Effector memory CD4-positive, alpha-beta T cell (primary cell): ENCODE measurements at places on chromosomes 1 and 21.

DNA sequence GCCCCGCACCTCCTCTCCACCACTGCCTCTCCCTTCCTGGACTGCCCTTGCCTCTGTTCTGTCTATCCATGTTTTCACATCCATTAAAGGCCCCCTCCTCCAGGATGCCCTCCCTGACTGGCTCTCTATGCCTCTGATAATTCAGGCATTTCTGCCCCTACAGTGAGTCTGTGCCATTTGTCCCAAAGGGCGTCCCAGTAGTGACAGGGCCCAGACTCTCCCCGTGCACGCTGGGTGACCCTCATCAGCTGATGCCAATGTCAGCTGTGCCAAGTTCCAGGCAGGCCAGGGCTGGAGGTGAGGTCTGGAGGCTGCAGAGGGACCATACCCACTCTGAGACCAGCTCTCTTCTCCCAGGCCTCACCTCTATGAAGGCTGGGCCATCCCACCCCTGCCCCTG is 3.2 kb upstream of the PLEKHG5 start:
- DNase-seq: no peak

GRCh38 chr21:14862794-14863720 is 201.7 kb downstream of the NRIP1 start:
- DNase-seq: no peak

- DNase-seq: no peak
These were observed 9.9 kb upstream of the ETV3 start for GRCh38 chr1:157147906-157148700.

DNA sequence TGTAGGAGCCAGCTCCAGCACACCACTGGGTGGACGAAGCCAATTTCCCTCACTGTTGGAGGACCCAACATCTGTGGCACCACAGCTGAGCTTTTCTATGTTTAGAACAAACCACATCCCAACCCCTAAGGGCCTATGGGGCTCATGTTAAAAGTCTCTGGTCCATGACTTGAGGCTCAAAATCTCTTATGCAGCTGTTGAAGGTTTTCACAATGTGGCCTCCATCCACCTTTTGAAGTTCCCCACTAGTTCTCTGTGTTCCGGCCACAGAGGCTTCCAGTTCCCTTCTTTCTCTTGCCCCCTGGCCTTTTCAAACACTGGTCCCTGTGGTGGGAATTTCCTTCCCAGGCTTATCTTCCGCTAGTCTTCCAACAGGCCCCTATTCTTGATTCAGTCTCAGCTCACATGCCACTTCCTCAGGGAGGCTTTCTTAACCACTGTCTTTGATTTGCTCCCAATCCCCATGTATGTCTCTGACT is 3.9 kb upstream of the IFNLR1 start:
- DNase-seq: no peak

- DNase-seq: no peak
These were observed 5.0 kb downstream of the COG2 start for GRCh38 chr1:230647321-230647720.

DNA sequence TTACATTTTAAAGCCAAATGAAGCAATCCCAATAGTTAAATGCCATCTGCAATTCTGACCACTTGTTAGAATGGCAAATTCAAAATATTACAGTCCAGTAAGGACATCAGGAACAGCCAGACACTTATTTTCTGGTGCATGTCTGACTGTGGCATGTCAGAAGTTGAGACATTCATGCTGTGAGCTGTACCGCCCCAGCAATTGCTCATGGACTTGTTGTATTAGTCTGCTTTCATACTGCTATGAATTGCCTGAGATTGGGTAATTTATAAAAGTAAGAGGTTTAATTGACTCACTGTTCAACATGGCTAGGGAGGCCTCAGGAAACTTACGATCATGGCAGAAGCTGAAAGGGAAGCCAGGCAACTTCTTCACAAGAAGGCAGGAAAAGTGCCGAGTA is 19.1 kb downstream of the DDAH1 start:
- DNase-seq: no peak

DNA sequence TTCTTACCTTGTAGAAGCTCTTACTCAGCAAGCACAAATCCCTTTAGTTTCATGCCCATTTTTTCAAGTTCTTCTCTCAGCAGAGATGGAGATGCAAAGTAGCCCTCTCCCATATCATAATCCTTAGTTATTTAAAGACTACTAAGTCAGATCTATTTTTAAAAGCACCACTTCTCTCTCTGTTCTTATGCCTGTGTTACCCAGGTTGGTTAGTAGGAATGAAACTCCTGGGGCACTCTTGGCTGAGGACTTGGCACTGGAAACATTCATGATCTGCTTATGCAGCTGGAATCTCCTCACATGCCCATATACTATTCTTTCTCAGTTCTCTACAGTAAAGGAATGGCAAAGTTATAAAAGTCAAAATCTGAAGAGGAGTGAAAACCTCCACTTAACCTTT is 51.9 kb upstream of the PPP2R5A start:
- no peak for DNase-seq

DNA sequence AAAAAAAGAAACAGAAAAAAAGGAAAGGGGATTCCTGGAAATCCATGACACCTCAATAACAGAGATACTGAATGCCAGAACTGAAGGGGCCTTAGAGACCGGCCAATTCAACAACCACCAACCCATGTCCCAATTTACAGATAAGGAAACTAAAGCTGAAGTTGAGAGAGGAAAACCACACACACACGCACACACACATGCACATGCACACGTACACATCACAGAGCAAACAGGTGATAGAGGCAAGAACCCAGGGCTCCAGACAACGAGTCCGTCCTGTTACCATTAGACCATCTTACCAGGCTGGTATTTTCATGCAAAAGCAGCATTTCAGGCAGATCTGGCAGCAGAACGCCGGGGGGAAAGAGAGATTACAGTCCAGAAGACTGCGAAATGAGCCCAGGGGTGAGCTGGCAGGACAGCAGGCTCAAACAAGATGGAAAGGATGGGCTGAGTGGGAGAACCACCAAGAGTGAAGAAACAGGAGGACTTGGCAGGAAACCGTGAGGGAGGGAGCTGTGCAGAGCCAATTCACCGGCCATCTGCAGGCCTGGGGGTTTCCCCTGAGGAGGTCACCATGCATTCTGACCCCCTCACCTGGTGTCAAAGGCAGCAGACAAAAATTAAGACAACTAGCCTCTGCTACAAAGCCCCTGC is 43.5 kb downstream of the PAFAH2 start:
- DNase-seq: no peak

GRCh38 chr1:43930168-43930948 is 3.2 kb upstream of the ARTN start:
- DNase-seq: no peak

- no peak for DNase-seq
These were observed 70.0 kb downstream of the PLD5 start for GRCh38 chr1:242454262-242455051.

DNA sequence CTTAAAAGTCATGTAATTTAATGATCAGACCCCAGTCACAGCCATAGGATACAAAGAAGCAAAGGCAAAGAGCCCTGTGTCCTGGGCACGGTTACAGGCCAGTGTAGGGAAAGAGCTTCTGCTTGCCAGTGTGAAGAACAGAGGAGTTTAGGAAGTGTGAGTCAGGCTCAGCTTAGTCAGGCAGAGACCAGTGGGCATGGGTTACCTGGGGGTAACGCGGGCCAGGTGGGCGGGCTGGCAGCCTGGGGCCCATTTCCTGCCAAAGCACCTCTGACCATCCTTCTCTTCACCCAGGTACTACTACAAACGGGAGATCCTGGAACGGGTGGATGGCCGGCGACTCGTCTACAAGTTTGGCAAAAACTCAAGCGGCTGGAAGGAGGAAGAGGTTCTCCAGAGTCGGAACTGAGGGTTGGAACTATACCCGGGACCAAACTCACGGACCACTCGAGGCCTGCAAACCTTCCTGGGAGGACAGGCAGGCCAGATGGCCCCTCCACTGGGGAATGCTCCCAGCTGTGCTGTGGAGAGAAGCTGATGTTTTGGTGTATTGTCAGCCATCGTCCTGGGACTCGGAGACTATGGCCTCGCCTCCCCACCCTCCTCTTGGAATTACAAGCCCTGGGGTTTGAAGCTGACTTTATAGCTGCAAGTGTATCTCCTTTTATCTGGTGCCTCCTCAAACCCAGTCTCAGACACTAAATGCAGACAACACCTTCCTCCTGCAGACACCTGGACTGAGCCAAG is 4.7 kb downstream of the ELF3 start:
- DNase-seq: no peak

GRCh38 chr1:54384918-54385726 is 21.1 kb downstream of the SSBP3 start:
- DNase-seq: no peak

DNA sequence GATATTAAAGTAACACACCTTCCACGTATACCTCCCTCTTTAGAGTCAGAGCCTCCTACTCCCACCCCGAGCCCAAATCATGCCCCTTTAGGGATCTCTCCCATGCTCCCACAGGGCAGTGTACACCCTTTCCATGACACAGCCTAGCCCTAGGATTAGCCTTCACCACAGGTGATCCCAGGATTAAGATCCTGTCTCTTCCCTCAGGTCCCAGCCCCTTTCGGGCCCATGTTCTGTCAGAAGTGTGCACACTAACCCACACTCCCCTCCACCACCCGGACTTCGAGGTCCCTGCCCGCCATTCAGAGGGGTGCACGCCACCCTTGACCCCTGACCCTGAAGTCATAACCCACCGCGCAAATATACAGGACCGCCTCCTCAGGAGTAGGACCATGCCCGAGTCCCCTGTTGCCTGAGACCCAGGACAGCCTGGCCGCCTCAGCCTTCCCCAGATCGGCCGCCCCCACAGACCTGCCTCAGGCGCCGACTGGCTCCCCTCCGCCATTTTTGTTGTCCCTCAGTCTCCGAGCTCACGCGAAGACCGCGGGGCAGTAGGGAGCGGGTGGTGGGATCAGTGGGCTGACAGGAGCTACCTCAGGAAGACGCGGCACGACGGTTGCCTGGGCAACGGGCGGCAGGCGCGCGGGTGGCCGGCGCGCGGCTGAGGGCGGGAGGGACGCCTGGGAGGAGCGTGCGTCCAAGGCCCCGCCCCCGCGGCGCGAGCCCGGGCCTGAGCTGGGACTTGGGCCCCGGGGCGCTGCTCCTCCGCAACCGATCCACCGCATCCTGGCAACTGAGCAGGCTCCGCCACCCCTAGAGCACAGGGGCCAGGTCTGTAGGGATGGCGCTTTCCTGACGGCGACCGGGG is at the start of gene AGBL4:
Gene AGBL4, minus strand, starts transcription at position 663 of the 868 bp plus-strand sequence.
- no peak for DNase-seq

GRCh38 chr1:197737916-197738315 is 37.4 kb downstream of the DENND1B start:
- DNase-seq: no peak

DNA sequence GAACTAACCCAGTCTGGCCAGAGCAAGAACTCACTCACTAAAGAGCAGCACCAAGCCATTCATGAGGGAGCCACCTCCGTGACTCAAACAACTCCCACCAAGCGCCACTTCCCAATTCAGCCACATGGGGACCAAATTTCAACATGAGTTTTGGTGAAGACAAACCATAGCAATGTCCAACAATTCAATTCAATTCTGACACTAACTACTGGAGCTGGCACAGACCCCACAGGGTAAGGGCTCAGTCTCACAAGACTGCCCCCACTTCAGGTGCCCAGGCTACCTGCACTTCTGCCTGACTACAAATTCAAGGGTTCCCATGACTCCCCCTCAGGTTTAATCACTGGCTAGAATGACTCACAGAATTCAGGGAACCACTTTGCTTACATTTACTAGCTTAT is 48.8 kb upstream of the RAP1A start:
- DNase-seq: no peak

DNA sequence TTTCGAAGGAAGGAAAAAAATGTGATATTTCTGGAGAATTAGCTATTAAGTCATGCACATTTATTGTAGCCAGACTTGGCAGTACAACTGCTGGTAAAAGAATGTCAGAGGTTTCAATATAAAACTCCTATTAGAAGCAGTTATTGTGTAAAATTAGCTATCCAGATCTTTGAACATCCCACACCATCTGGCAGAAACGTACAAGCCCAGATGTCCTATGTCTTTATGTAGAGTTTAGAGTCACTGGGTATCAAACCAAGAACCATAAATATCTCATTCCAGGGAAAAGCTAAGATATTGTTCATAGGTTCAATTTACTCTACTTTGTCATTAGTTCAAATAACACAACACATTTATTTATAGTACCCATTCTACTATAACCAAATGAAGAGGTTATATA is 31.4 kb downstream of the OLFM3 start:
- DNase-seq: no peak

DNA sequence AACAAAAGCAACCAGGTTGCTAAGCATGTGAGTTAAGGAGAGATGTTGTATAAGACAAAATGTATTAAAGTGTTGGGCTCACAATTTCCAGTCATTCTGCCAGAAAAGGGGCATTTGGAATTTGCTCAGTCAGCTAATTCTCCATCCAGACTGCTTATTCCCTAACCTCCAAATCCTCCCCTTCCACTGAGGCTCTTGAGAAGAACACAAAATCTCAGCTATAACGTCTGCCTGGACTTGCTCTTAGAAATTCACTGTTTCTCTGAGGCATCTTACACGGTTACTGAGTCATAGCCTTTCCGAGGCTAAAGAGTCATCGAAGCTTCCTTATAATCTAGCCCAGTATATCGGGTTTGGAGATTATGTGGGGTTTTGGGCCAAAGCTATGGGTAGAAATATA is 548.2 kb upstream of the ADGRL4 start:
- no peak for DNase-seq

GRCh38 chr1:24967962-24968361 is 37.9 kb upstream of the RUNX3 start:
- DNase-seq: no peak

GRCh38 chr1:209769171-209769904 is 13.5 kb downstream of the TRAF3IP3 start:
- DNase-seq: peak; percentile 41

DNA sequence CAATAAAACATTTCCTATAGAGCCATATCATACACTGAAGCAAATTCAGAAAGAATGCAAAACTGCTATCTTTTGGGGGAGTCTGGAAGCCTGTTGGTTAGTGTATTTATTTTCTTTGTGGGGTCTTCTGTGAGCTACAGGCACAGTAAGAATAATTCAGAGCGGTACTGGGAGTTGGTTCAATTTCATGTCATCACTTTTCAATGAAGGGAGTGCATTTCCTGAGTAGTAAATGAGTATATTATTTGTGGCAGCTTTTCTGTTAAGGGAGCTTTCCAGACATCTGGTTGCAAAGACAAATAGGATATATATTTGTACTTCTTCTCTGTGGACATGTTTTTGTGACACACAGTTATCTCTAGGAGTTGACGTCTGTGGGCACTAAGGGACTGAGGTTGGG is 130.6 kb downstream of the HUNK start:
- DNase-seq: no peak

GRCh38 chr21:22277341-22277740 is 1279.1 kb downstream of the NCAM2 start:
- DNase-seq: no peak

DNA sequence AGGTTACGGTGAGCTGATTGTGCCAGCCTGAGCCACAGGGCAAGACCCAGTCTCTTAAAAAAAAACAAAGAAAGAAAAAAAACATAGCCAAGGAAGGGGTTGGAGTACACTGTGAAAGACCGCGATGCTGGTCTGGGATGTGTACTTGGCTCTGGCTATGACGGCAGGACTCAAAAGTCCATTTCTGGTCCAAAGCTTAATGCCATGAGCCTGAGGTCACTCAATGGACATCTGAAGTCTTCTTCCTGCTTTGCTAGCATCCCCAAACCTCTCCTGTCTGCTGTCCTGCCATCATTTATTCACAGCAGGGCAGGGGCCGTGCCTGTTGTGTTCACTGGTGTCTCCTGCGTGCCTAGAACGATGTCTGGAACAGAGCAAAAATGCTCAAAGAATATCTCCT is 1.5 kb upstream of the ARHGEF10L start:
- no peak for DNase-seq

- no peak for DNase-seq
These were observed 66.2 kb upstream of the IRF2BP2 start for GRCh38 chr1:234676103-234676594.
